AG20443 (cell line): ENCODE measurements at places on chromosomes 13 and 19.

GRCh38 chr19:995051-995827 lies 5.0 kb upstream of the GRIN3B start:
- DNase-seq, result no peak

GRCh38 chr19:43936188-43936587 lies 1.1 kb upstream of the ZNF45 start:
- no peak for DNase-seq

GRCh38 chr19:49492573-49493405 lies 3.4 kb upstream of the RPS11 start:
- DNase-seq, result no peak

- DNase-seq, result no peak
These were observed 3.8 kb upstream of the TM6SF2 start for GRCh38 chr19:19276851-19277250.

GRCh38 chr19:40472516-40472915 lies 5.7 kb downstream of the SPTBN4 start:
- no peak for DNase-seq

DNA sequence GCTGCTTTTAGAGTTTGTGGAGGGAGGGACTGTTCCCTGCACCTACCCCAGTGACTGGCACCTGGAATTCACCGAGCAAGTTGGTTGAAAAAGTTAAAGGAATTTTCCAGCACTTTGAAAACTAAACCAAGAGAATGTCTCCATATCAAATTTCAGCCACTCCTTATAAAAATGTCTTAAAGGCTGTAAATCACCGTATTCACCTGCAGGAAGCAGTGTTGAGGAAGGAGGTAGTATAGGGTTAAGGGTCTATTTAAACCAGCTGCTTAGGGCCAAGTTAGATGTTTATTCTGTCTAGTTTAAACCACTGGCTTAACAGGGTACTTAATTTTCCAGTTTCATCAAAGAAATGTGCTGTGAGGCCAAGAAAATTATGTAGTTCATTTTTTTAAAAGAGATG lies 3.8 kb upstream of the RAB20 start:
- DNase-seq, result no peak

DNA sequence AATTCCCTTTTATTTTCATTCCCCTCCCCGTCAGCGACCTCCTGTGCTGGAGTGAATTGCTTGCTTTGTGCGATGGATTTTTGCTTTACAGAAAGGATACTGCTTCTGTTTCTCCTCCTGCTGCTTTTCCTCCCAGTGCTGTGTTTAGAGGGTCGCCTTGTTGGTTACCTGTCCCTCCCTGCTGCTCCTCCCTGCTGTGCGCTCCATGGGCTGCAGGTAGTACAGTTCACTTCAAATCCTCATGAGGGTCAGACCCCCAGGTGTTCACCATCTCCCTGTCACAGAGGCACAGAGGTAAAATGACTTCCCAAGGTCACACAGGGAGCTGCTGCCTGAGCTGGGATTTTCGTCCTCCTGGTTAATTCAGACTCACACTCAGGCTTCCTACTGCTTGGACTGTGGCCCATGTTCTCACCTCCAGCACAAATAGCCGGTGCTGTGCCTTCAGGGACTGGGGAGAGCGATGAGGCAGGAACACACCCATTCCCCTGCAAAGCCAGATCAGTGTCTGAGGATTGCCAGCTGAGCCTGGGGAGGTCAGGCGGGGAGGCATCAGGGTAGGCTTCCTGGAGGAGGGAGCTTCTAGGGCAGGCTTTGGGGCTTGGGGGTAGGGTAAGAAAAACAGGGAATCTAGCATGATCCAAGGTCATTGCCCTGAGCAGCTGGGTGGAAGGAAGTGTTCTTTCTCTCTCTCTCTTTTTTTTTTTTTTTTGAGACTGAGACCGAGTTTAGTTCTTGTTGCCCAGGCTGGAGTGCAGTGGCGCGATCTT lies 14.4 kb downstream of the BICRA start:
- no peak for DNase-seq
